ENCODE measurements at places on chromosomes 1 and 21. TPM values are rescaled to one million over a fixed set of nuclear protein-coding genes. Genes with fewer than 3 reads are reported as not detected.

Gene C1orf226
- total RNA-seq: not detected

Gene DISP1
- 0.89 TPM for total RNA-seq

Gene MASP2
- total RNA-seq: 0.55 TPM

Gene TEDDM1
- total RNA-seq: not detected

GRCh38 chr1:31811605-31812004 is 4.2 kb downstream of the SPOCD1 start:
- DNase-seq: no peak

- no peak for DNase-seq
Measured at GRCh38 chr21:29390778-29391177, 92.1 kb downstream of the BACH1 start.

GRCh38 chr1:3942416-3943122 is 42.5 kb upstream of the C1orf174 start:
- DNase-seq: no peak

DNA sequence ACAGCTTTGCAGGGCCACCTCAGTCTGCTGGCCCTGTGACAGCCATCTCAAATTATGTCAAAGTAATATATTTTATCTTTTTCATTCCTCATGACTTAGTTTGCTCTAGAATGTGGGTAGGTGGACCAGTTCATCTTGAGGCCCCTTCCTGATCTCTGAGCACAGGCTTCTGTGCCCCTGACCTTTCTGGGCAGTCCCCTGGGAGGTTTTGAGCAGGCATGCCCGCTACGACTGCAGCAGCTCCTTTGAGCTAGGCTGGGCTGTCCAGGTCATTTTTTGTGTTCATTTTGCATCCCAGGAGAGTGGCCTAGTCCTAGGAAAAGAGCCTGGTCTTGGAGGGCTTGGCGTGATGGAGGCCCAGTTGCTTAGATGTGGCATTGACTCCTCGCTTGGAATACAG is 42.7 kb downstream of the EIF2D start:
- no peak for DNase-seq

- no peak for DNase-seq
Measured at GRCh38 chr21:15449556-15449955, 280.2 kb upstream of the USP25 start.

DNA sequence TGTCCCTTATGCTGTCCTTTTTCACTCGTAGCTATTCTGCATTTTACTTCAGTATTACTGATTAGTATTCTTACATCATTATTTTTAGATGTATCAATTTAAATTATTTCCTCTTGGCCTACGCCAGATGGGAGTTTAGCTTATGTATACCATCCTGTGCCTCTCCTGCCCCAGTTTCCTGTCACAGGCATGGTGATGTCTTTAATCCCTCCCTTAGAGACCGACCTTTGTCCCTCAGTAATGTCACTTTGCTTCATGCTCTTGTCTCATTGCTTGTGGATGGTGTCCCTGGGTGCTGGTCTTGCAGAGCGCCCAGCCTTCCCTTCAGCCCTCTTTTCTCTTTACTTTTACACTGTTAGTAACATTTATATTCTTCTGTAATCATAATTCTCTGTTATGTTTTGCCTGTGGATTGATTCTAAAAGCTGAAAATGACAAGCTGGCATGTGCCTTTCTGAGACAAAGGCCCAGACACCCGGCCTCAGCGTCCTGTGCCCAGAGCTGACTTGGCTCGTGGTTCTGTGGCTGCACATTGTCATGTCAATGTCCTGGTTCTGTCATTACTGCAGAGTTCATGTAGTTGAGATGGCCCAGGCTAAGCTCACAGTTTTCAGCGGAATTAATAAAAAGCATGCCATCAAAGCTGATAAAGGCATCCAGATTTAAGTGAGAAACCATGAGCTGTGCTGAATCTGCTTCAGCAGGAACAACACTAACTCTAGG is 100.7 kb downstream of the MTR start:
- DNase-seq: no peak

- no peak for DNase-seq
Measured at GRCh38 chr21:43304621-43305335, 122.2 kb downstream of the SIK1 start.

Data from OCI-LY7 (cell line).